NCI-H524 treated with DMSO at 0.1 percent for 48 hours (cell line): ENCODE measurements at places on chromosomes 11 and 22.

DNA sequence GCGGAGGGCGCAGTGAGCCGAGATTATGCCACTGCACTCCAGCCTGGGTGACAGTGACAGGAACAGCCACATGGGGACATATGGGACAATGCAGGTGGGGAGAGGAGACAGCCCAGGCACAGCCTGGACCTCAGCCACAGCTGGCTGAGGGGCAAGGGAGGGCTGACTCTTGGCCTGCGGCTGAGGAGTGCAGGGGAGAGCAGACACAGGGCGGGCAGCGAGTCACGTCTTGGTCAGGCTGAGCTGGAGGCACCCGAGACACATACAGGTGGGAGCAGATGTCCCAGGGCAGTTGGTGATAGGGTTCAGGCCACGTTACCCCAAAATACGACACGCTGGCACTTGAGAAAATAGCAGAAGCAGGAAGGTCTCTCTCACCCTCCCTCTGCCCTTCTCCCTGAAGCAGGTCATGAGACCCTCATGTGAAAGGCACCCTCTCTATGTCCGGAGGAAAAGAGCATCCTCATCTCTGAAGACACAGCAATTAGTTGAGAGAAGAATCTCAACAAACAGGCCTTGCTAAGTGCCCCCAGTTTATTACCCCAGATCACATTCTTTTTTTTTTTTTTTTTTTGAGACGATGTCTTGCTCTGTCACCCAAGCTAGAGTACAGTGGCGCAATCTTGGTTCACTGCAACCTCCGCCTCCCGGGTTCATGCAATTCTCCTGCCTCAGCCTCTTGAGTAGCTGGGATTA, 10.5 kb downstream of the KIAA0930 start:
- no peak for DNase-seq

DNA sequence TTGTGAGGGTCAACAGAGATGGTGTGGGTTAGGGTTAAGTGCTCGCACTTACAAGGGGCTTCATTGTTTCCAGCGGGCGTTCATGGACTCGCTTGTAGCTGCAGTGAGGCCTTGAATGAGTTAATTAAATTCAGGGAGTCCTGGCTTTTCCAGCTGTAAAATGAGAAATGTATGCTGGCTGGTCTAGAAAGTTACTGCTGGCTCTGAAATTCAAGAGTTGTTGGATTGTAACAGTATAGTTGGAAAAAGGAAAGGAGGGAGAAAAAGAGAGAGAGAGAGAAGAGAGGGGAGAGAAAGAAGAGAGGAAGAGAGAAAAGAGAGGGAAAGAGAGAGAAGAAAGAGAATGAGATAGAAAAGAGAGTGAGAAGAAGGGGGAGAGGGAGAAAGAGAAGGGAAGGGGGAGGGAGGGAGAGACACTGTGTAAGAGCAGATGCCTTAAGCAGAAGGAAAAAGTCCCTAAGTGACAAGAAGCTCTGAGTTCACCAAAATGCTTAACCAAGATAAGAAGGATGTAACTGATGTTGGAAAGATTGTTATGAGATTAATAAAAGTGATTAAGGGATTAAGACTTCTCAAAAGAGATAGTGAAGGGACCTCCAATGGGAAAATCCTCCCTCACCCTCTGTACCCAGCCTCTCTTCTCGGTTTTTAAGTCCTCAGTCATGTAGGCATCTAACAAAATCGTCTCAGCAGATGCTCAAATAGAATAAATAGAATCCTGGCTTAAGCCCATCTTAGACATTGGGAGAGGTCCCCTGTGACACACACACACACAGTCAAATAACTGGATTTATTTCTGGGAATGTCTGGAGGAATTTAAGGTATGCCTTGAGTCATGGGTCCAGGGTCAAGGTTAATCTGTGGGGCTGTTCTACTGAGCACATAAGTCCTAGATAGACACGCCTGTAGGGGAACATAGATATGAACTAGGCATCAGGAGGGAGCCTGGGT, 477.9 kb downstream of the MIAT start:
- DNase-seq = peak; percentile 86

- no peak for DNase-seq
Measured at GRCh38 chr11:134330611-134331353, 1.0 kb upstream of the GLB1L2 start.

GRCh38 chr22:45254789-45255278, 14.1 kb upstream of the KIAA0930 start:
- DNase-seq = no peak

- DNase-seq = no peak
Measured at GRCh38 chr11:131955904-131956303, 585.5 kb downstream of the NTM start.

DNA sequence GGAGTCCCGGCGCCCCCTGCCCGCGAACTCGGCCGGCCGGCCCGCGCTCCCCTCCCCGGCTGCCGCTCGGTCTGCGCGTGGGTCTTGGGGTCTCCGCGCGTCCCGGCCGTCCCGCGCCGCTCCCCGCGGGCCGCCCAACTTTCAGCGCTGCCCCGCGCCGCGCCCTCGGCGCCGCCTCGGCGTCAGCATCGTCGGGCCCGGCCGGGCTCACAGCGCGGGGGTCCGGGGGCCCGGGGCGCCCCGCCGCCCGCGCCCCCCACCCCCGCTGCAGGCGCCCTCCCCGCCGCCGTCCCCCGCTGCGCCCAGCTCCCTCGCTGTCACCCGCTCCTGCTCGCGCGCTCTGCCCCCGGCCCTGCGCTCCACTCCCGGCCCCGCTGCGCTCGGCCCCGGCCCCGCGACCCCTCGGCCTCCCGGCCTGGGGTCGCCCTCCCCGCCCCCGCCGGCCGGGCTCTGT, at the start of gene KCNJ4:
Gene KCNJ4, minus strand, starts transcription at position 124 of the 454 bp plus-strand sequence. CDS start 27,067 bp downstream, outside the sequence.
- no peak for DNase-seq

DNA sequence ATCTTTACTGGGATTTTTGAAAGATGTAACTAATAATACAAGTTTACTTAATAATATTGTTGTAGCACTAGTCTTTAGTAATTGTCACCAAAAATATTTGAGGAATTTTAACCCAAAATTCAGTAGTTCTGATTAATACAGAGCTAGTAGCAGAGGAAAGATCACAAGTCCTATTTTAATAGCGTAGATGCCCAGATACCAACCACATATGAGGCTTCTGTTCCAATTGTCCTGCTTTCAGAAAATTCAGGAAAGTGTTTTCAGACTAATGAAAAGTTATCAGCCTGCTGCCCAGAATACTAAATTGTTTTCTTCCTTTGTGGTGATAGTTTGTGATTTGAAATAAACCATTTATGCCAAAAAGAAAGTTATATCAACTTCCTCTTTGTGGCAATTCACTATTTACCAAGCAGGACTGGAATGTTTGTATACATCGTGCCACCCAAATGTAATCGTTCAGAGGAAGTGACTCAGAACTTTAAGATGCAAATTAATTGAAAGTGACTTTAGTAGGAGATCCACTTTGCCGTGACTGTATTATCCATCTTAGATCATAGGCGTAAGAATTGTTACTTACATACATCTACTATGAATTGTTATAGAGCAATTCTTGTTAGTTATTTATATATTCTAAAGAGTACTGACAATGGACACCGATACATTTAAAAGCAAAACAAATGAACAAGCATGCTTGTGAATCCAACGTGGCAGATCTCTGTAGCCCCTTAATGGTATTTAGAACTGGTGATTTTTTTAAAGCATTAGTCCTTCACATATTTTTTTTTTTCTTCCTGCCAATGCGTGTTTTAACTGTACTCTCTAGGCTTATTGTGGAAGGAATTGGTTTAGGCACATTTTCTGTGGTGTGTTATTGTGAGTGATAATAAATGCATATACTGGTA, 231.0 kb downstream of the DDX10 start:
- no peak for DNase-seq

DNA sequence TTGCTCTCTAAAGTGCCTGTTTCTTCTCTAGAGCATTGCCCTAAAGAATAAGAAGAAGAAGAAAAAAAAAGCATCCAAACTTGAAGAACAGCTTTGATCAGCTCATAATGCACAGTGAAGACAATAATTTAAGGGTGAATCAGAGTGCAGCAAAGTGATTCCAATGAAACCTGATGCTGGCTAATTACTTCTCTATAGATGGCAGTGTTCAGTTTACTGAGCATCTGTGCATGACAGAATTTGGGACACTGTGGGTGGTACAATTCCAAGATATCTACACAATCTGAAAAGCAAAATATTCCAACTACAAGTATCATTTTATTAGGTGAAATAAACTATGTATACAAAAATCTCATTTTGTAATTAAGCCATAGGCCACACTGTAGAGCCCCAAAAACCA, 450.5 kb upstream of the CCDC90B start:
- DNase-seq = peak; percentile 27

DNA sequence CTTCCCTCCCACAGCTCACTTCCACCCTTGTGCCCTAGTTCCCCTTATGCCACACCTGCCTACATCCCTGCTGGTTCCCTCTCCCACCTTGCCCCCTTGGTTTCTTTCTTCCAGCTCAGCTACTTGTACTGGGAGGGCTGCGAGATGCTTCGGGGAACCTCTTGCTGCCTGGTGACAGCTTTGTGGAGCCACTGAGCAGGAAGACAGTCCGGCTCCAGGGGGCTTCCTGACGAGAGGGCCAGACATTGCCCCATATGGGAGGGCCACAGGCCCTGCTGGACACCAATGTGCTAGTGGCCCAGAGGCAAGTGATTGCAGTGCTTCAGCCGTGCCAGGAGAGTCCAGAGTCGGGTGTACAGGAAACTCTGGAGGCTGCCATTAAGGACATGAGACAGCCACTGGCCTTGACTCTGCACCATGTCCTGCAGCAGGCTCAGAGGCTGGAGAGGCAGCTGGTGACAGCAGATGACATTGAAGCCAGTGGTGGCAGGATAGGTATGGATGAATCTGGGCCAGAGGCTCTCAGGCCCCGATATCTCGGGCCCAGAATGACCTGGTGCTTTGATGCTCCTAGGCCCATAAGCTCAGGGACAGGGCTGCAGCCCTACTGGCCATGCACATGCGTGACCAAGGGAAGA, 54.3 kb downstream of the BTG4 start:
- no peak for DNase-seq

DNA sequence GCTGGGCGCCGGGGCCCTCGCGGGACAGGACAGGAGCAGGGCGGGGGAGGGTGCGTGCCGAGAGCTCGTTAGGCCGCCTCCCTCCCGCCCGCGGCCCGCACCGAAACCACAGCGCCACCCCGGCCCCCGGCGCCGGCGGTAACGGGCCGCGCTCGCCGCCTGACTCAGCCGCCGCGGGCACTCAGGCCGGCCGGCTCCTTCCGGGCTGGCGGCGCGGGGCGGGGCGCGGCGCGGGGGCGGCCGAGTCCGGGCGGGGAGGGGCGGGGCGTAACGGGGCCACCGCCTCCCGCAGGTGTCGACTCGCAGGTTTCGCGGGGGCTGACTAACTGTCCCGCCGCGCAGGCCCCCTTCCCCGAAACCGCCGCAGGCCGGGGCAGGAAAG, at the start of gene AP5B1:
Gene AP5B1, minus strand, starts transcription at position 207 of the 382 bp plus-strand sequence. CDS start 385 bp downstream, outside the sequence.
- DNase-seq = no peak

DNA sequence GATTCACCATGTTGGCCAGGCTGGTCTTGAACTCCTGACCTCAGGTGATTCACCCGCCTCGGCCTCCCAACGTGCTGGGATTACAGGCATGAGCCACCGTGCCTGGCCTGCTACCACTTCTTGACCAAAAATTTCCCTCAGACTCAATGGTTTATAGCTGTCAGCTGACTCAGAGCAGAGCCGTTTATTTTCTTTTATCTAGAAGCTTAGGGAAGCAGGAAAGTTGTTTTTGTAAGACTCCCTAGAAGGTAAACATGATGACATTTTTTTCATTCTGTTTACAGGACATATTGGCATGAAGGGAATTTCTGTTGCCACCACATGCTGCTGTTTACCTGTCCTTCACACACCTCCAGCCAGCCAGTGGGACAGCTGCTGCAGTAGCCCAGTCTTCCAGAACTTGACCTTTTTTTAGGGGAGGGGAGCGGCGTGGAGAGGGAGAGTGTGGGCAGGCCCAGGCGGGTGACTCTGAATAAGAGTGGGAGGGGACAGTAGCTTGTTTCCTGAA, 56.1 kb upstream of the PTPRJ start:
- no peak for DNase-seq

DNA sequence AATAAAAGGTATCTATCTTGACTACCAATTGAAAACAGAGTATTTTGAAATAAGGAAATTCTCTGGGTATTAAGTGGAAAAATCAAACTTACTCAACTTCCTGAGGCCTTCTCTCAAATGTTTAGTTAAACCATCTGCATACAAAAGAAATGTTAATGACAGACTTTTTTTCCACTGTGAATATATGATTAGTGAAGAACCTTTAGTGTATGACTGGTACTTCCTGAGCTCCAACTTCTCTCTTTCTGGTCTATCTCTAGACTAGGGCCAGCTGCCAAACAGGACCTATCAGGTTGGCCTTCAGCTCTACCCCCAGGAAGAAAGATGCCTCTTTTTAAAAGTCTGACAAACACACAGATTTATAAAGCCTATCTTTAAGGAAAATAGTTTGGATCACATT, 68.8 kb upstream of the SCUBE2 start:
- no peak for DNase-seq

DNA sequence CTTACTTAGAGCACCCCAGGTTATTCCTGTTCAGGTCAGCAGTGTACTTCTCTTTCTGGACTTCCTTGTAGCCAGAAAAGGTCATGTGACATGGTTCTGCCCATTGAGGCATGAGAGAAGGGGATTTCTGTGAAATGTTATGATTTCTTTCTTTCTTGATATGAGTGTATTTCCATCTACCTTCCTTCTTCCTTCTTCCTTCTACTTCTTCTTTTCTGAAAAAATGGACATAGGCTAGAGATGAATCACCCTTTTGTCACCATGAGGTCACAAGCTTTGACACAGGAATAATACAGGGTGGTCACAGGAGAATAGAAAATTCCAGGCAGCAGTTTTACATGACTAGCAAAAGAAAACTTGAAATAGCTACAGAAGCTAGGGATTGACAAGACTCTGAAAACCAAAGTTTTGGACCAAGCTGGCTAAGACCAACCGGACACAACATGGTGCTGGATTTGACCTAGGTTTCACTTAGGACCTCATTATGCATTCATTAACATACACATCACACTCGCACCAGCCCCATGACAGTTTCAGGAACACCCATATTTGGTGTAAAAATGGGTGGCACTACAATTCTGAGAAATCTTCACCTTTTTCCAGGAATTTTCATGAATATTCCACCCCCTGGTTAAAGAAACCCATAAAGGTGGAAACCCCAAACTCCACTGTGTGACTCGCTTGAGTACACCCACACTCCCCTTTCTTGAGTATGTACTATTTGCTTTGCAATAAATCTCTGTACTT, 21.2 kb upstream of the MAP6 start:
- no peak for DNase-seq

DNA sequence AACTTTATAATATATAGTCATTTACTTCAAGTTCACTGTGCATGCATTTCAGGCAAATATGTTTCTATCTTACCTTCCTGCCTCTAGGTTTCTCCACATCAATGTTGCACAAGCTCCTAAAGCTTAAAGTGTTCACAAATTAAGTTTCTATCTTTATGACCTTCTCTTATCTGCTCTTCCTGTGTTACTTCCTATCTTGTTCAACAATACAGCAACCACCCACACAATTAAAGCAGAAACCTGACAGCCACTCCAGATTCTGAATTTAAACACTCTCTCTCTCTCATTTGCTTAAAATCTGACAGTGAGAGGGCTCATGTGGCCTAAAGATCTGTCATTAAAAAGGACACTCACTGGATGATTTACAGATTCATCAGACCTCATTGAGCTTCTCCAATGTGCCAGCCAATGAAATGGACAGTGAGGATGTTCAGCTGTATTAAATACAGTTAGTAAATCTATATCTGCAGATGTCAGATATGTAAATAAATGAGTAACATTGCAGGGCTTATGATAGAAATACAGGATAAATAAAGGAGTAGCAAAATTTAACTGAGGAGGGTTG, 10.9 kb downstream of the PDGFD start:
- no peak for DNase-seq
